Fibroblast of skin of left biceps (primary cell): ENCODE measurements at places on chromosomes 3 and 15.

DNA sequence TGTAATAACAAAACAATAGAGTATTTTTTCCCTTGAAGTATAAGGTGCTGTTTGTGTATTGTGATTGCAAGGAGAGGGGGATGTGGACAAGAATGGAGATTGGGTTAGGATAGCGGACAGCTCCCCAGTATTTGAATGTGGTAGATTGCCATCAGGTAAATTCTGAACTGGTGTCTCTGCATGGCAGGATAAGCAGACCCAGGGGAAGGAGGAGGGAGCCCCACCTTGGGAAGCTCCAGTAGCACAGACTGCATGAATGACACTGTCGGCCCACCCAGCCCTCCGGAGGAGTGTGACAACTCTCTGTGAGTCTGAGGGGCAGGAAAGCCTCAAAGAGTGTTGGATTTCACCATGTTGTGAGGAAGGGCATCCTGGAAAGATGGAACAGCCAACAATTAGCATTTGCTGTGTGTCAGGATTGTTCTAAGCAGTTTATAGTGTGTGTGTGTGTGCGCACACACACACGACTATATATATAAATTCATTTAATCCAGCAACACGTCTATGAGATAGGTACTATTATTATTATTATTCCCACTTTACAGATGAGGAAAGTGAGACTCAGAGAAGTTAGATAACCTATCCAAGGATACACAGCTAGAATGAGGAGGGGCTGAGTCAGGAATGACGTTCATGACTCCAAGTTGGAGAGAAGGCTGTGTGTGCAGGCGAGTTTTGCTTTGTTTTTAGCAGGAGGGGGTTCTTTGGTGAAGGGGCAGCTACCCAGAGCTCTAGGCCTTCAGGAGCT, 63.4 kb upstream of the LCTL start:
- DNase-seq: no peak

DNA sequence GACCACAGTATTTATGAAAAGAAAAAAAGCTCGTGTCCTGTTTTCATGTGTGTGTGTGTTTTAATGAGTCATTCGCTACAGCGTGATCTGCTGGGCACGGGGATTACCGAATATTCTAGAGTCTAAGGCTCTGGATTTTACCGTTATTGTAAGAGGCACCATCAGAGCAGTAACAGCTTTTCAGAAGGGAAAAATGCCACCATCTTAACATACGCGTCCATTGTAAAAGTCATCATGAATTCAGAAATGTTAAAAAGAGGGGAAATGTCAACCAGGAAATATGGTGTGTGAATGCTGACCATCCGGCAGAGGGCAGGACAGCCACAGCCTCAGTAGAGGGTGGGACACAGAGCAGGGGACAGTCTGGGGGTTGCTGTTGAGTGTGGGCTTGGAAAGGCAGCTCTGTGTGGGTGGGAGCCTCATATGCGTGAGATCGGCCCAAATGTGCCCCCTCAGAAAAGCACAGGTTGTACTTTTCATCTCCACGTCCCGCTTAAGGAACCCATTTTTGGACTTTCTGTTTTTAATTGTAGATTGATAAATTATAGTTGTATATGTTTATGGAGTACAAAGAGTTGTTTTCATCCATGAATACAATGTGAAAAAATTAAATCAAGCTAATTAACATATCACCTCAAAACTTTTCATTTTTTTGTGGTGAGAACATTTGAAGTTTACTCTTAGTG, 69.6 kb downstream of the ASB7 start:
- DNase-seq: no peak

DNA sequence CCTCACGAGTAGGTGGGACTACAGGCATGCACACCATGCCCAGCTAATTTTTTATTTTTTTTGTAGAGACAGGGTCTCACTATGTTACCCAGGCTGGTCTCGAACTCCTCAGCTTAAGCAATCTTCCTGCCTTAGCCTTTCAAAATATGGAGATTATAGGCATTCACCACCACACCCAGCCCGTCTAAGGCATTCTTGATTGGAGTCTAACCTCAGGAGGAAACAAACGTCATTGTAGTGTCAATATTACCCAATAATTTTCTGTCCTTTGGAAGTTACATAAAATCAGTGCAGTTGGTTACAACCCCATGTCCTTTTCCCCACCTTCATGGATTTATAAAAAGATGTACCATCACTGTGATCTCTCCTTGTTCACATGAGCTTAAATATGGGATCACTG, 41.8 kb downstream of the TIMP4 start:
- no peak for DNase-seq

GRCh38 chr15:57994221-57995049, 71.1 kb downstream of the ALDH1A2 start:
- no peak for DNase-seq

- no peak for DNase-seq
Measured at GRCh38 chr15:67061811-67062368, 3.5 kb upstream of the SMAD3 start.

- no peak for DNase-seq
Measured at GRCh38 chr3:52293491-52294319, 6.1 kb downstream of the GLYCTK start.

DNA sequence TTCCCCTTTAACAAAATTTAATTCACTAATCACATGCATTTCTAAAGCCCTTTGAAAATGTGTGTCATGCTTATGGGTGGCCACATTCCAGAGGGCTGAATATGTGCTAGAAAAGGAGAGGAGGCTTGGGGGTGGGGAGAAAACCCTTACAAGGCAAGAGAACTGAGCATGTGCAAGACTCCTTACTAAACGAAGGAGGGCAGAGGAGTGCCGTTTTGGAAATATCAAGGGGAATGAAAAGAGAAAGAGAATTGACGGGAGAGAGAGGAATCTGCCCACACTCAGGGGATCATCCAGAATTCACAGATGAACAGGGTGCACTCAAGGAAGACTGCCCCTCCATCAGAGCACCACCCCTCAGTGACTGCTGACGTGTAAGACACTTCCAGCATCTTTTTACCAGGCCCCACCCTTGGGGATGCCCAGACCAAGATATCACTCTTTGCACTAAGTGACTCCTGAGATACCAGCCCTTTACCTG, 37.9 kb upstream of the TSC22D2 start:
- peak; percentile 96 for DNase-seq

GRCh38 chr3:70061096-70061495, 61.6 kb downstream of the SAMMSON start:
- peak; percentile 58 for DNase-seq

DNA sequence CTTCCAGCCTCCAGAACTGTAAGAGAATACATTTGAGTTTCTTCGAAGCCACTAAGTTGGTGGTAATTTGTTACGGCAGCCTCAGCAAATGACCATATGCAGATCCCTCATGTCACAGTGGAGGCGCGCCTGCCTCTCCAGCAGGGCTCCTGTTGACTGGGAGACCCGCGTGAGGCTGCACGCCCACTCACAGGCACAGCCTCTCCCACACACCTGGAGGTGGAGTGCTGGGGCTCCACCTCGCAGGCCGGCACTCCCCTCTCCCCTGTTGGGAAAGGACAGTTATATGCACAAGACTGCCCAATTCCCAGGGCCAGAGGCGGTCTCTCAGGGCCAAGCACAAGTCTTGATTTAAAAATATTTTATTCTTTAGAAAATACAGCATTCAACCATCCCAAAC, 2.8 kb upstream of the TLR9 start:
- DNase-seq: no peak

DNA sequence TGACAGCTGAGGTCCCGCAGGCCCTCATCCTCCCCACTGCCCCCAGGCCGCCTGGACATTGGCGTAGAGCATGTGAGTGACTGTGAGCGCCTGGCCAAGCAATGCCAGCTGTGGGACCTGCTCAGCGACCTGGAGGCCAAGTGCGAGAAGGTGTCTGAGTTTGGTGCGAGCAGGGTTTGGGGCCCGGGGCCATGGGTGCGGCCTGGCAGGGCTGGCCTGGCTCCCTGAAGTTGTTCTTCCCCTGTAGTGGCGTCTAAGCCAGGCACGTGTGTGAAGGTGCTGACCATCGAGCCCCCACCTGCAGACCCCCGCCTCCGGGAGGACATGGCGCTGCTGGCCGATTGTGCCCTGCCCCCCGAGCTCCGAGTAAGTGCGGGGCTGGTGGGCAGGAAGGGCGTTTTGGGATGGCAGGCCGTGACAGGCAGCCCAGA, 4.2 kb downstream of the ABTB1 start:
- DNase-seq: no peak

DNA sequence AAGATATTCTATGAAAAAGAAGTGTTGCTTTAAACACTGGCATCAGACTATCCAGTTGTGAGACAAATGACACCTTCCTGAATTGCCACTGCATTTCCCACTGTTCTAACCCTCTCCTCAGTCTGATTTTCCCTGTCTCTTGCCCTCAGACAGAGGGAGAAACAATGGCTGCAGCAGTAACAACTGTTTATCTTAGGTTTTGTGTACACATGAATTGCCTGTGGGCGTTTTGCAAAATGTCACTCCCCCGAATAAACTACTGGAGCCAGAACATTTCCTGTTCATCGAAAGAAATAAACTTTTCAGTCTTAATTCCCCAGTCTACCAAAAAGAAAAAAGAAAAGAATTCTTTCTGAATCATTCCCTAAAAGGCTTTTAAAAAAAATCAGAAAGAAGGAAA, 155.1 kb downstream of the MAGI1 start:
- DNase-seq: no peak

GRCh38 chr3:31522152-31522551, 10.6 kb upstream of the STT3B start:
- DNase-seq: no peak

DNA sequence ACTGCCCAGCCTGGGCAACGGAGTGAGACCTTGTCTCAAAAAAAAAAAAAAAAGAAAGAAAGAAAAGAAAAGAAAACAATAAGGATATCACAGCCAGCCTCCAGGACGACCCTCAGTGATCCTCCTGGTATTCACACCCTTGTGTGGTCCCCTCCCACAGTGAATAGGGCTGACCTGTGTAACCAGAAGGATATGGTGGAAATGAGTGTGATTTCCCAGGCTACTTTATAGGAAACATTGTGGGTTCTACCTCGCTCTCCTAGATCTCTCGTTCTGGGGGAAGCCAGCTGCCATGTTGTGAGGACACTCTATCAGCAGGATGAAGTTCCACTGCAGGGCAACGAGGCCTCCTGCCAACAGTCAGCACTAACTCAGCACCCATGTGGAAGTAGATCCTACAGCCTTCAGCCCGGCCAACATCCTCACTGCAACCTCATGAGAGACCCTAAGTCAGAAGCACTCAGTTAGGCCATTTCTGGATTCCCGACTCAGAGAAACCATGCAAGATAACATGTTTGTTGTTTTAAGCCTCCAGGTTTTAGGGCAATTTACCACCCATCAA, 11.1 kb downstream of the RFTN1 start:
- no peak for DNase-seq

GRCh38 chr3:80338366-80338765, 570.6 kb upstream of the ROBO1 start:
- DNase-seq: no peak

GRCh38 chr15:85707519-85708338, 87.0 kb downstream of the KLHL25 start:
- DNase-seq: no peak

DNA sequence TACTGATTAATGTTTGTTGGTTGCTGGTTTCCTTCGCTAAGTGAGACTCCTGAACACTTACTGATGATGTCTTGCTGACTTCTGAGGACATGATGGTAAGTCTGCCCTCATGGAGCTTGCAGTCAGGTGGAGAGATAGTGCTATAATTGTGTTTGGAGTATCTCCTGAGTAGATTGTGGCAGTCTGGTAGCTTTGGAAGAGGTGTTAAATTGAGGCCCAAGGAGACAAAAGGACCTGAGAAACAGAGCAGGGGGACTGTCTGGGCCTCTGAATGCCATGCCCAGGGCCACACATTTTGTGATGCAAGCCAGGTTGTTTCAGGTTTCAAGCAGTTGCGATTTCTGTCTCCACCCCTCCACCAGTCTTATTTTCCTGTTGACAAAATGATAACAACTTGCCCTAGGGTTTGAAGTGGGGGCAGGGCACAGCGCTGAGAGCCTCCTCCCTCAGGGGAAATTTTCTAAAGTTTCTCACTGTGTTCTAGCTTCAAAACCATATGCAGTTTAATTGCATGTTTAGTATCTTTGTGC, 16.7 kb downstream of the SMAD3 start:
- no peak for DNase-seq

DNA sequence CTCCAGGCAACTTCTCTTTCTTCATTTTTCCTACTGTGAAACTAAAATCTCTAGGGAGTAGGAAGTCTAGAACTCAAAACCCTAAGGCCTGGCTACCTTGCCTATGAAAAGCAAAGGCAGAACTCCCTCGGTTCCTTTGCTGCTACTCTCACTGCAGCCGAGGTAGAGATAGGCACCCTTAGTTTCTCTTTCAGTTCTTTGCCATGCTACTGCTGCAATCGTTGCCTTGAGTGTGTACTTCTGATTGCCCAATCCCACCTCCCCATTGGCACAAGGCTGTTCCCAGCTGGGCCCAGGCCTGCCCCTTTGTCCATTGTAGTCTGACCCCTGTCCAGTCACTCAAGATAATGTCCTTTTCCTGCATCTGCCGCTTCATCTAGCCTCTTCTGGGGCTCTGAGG, 92.3 kb upstream of the MRPS22 start:
- DNase-seq: no peak

GRCh38 chr3:126180477-126181397, at the start of gene ALDH1L1:
ALDH1L1 (minus strand) TSS chr3:126180586; CDS start chr3:126160979, 19,607 bp downstream.
- DNase-seq: no peak

- DNase-seq: no peak
Measured at GRCh38 chr15:31508656-31509055, 182.0 kb downstream of the KLF13 start.

GRCh38 chr3:150254309-150254708, 153.8 kb upstream of the TSC22D2 start:
- DNase-seq: no peak

GRCh38 chr15:94546808-94547207, 315.4 kb downstream of the MCTP2 start:
- DNase-seq: no peak

DNA sequence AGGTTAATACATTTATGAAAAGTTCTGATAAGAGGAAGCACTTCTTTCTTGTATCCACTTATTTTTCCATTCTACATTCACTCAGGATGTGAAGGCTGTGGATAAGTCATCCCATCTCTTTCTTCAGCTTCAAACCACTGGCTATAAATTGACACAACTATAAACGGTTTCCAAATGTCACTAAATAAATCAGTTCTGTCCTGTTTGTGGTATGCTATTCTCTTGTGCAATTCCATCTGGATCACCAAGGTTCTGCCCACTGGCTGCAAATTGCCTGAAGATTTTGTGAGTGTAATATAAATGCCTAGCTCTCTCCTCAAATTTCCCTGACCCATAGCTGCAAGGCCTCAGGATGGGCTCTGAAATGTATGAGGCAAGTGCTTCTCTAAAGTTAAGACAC, 7.1 kb upstream of the LMOD3 start:
- peak; percentile 15 for DNase-seq

- no peak for DNase-seq
Measured at GRCh38 chr3:33057320-33058298, 39.3 kb downstream of the GLB1 start.

- DNase-seq: no peak
Measured at GRCh38 chr3:61736506-61736905, 175.1 kb downstream of the PTPRG start.
